ENCODE measurements at places on chromosomes 16 and 17. TPM values are rescaled to one million over a fixed set of nuclear protein-coding genes. Genes with fewer than 3 reads are reported as not detected.

Gene SGCA
- total RNA-seq = 58.7 TPM

Gene MVD
- 31.6 TPM for total RNA-seq

Gene GGT6
- total RNA-seq = 15.0 TPM

Gene LGALS9B
- total RNA-seq = not detected

Gene IRX5
- 11.7 TPM for total RNA-seq

Gene WIPI1
- 33.3 TPM for total RNA-seq

Gene PPP1R27
- total RNA-seq = 5.7 TPM

Gene BRIP1
- total RNA-seq = 7.8 TPM

Gene SPEM2
- total RNA-seq = not detected

Gene SPATA32
- total RNA-seq = 0.12 TPM

Gene VMO1
- 1.9 TPM for total RNA-seq

Gene GNG13
- total RNA-seq = not detected

Gene HOXB5
- 3.7 TPM for total RNA-seq

Gene TSPAN10
- 3.9 TPM for total RNA-seq

Gene TMEM100
- 25.9 TPM for total RNA-seq

Gene PRAC1
- total RNA-seq = not detected

Gene HYDIN
- 17.9 TPM for total RNA-seq

Gene SPNS2
- 40.5 TPM for total RNA-seq

Gene TMIGD1
- not detected for total RNA-seq

Gene CD300LF
- 3.0 TPM for total RNA-seq

Gene LITAF
- total RNA-seq = 80.5 TPM

Gene HSD3B7
- 11.3 TPM for total RNA-seq

Gene FOXO3B
- total RNA-seq = 11.3 TPM

Gene C16orf86
- total RNA-seq = 3.9 TPM

Gene SRL
- total RNA-seq = 50.9 TPM

Gene TAOK2
- 47.5 TPM for total RNA-seq

Gene CDH8
- total RNA-seq = 20.0 TPM

Gene TPSAB1
- 0.99 TPM for total RNA-seq

Gene YBX2
- 2.0 TPM for total RNA-seq

Gene IGSF6
- total RNA-seq = 7.5 TPM

Gene HAP1
- 0.64 TPM for total RNA-seq

Gene ATP2C2
- total RNA-seq = 2.2 TPM
